Kidney (tissue), 22 donors: ENCODE measurements at places on chromosomes 1 and 21. TPM values are rescaled to one million over a fixed set of nuclear protein-coding genes. Genes with fewer than 3 reads are reported as not detected.

Gene BNIPL
- 0.54 TPM for total RNA-seq

Gene FAM78B
- total RNA-seq: 1.4 TPM

Gene CYP2J2
- 1.0 TPM for total RNA-seq

Gene OR2T2
- 0.28 TPM for total RNA-seq

Gene STIL
- total RNA-seq: 2.5 TPM

Gene SEMA4A
- total RNA-seq: 45.9 TPM

Gene SLC9C2
- 0.72 TPM for total RNA-seq

Gene RHD
- not detected for total RNA-seq

Gene LCK
- total RNA-seq: 10.3 TPM

GRCh38 chr1:236689713-236690569 is 3.6 kb downstream of the ACTN2 start:
- no peak for DNase-seq

DNA sequence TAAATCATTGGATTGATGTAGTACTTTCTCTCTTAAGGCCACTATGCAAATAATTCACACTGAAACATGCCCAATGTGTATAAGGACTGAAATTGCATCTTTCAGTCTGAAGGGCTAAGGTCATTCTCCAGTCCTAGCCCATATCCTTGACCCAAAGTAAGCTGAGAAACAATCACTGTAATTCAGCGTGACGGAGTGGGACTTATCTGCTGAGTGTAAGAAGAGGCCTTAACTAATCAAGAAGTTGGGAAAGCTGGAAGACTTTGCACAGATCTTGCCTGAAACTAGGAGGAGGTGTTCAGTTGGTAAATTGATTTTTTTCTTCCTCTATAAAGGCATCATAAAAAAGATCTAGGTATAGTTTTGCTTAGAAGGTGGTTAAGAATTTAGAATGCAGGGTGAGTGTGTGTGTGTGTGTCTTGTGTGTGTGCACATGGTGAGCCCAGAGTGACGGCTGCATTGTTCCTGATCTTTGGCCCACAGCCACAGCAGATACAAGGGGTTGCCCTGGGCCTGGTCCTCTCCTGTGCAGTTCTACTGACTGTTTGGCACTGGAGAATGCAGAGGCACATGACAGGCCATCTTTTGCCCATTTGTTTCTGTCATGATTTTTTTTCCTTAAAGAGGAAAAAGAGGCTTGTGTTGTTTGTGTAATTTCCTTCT is 13.3 kb upstream of the PPP2R5A start:
- no peak for DNase-seq

DNA sequence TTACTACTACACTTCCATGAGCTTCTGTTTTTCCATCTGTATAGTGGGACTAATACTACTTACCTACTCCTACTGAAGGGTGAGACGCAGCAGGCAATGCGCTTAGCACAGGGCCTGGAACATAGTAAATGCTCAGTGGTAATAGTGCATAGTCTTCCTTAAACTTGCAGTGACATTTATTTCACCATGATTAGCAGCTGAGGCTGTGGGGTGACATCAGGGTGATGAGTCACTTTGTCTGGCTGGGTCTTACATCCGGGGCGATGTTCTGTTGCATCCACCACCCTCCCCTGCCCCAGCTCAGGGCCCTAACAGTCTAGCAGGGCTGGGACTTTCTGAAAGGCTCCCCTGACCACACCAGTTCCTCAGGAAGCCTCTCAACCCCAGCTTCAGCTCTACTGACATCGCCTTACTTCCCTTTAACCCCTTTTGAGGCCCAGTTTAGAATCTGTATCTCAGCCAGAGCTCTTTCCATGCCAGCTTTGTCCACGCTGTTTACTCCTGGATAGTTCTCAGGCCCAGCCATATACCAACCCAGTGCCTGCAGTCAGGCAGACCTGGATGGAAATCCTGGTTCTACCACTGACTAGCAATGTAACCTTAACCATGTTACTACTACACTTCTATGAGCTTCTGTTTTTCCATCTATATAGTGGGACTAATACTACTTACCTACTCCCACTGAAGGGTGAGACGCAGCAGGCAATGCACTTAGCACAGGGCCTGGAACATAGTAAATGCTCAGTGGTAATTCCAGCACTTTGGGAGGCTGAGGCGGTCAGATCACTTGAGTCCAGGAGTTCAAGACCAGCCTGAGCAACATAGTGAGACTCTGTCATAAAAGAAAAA is 66.3 kb downstream of the CD58 start:
- DNase-seq: peak; percentile 84

- no peak for DNase-seq
Measured at GRCh38 chr1:111862599-111862998, 106.9 kb downstream of the DDX20 start.

GRCh38 chr1:231416901-231417300 is 5.2 kb downstream of the EGLN1 start:
- no peak for DNase-seq

GRCh38 chr1:64471218-64472039 is 1.5 kb downstream of the CACHD1 start:
- DNase-seq: peak; percentile 78

GRCh38 chr21:36542312-36543101 is 62.6 kb upstream of the CLDN14 start:
- peak; percentile 75 for DNase-seq

GRCh38 chr1:40313329-40313957 is 3.6 kb downstream of the COL9A2 start:
- DNase-seq: no peak

- no peak for DNase-seq
Measured at GRCh38 chr1:119544165-119544762, 37.3 kb downstream of the HSD3B1 start.

GRCh38 chr21:41211060-41211805 is 43.3 kb downstream of the BACE2 start:
- DNase-seq: no peak

DNA sequence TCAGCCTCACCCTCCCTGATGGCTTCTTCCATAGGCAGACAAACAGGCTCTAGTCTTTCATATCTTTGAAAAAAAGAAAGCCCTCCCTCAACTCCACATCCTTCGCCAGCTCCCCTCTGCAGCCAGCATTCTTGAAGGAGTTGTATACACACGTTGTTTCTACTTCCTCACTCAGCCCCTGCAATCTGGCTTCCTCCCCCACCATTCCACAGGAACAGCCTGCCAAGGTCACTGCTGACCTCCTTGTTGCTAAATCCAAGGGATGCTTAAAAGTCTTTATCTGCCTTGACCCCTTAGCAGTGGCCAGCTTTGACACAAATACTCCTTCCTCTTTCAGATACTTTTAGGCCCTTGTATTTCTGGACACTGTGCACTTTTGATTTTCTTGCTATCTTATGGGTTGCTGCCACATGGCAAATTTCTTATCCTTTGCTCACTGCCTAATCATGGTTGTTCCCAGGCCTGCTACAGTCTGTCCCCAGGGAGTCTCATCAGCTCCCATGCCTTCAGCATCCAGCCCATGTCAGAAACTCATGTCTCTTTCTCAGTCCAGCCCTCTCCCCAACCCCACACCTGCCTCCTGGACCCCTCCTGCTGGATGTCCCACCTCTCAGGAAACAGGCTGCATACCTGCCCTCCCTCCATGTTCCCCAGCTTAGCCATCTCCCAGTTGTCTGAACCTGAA is 8.3 kb downstream of the FAM229A start:
- peak; percentile 64 for DNase-seq

DNA sequence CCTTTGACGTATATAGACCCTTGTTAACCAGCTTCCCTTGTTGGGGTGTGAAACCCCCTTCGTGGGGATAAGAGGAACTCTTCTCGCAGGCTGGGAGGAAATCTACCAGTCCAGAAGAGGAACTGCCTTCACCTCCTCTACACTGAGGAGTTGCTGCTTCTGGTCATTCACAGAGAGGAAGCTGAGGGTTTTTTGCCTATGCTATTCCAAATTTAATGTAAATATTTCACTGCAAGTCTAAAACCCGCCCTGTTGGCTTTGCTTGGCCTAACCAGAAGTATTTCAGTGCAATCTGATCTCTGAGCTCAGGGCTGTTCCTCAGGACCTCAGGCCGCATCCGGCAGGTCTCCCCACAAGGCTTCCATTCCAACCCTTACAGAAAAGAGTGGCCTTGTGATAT is 150.1 kb downstream of the HIVEP3 start:
- no peak for DNase-seq

GRCh38 chr1:234875953-234876855 is 252.4 kb downstream of the TOMM20 start:
- DNase-seq: no peak

- DNase-seq: no peak
Measured at GRCh38 chr1:2336499-2336898, 54.9 kb downstream of the MORN1 start.

DNA sequence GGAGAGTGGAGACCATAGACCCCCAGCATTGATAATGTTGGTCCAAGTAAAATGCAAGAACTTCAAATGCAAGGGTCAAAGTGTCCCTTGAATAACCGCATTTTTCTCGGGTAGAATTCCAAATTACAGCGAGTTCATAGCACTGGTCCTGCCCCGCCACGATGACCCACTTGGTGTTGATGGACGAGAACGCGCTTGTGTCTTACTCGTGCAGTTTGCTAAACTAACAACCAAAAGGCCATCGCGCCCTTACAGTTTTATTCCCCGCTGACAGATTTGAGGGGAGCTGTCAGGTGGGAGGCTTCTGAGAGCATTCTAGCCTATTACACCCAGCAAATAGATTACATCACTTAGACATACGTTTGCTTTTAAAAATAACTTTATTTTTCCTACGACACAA is 17.3 kb upstream of the TSPEAR start:
- no peak for DNase-seq

- DNase-seq: no peak
Measured at GRCh38 chr21:45417256-45417950, 12.4 kb downstream of the COL18A1 start.

DNA sequence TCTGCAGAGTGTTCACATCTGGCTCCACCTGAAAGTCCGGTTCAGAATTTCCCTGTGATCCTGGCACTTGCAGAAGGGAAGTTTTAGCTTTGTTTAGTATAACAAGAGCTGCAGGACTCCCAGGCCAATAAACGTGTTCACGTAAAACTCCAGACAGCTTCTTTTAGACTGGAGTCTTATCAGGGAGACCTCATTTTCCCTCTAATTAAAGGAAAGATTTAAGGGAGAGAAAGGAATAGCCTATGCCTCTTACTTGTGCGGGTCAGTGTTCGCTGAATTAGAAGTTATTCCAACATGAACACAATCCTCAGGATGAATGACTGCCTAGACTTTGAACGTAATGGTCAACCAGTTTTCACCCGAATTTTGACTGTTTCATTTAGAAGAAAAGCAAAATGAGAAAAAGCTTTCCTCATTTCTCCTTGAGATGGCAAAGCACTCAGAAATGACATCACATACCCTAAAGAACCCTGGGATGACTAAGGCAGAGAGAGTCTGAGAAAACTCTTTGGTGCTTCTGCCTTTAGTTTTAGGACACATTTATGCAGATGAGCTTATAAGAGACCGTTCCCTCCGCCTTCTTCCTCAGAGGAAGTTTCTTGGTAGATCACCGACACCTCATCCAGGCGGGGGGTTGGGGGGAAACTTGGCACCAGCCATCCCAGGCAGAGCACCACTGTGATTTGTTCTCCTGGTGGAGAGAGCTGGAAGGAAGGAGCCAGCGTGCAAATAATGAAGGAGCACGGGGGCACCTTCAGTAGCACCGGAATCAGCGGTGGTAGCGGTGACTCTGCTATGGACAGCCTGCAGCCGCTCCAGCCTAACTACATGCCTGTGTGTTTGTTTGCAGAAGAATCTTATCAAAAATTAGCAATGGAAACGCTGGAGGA is 202.1 kb upstream of the SGIP1 start:
- peak; percentile 72 for DNase-seq

- no peak for DNase-seq
Measured at GRCh38 chr1:245645406-245645805, 490.6 kb downstream of the KIF26B start.

DNA sequence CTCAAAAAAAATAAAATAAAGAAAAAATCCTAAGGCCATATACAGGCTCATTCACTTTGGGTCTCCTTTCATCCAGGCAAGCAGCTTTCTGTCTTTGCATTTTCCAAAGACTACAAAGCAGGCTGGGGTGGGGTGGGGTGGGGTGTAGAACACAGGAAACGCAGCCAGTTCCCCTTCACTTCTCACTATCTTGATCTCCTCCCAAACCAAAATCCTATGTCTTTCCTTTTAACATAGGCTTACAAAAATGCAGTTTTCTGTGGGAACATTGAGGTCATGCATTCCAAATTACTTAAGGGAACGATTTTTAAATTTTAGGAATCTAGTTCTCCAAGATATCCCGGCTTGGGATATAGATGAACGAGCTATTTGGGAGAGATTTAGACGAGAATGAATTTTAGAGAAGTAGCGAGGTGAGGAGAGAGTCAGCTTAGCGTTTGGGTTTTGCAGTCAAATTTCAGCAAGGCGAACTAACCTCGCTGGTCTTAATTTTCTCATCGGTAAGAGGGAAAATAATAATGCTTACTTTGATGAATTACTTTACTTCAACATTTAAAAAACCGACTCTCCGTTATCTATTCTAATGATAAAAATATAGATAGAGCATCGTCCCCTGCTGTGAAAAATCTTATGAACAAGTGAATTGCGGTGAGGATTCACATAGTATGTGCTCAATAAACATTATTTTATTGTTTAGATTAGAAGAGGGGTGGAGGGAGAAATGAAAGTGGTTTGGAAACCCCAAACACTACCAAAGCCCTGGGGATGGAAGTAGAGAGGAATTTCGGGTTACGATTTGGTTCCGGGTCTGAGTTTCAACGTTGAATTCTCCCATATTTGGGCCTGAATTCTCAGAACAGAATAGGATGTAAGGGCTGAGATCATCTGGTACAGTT is 735 bp upstream of the STX12 start:
- no peak for DNase-seq

- no peak for DNase-seq
Measured at GRCh38 chr1:244219149-244219548, 168.1 kb downstream of the ZBTB18 start.

DNA sequence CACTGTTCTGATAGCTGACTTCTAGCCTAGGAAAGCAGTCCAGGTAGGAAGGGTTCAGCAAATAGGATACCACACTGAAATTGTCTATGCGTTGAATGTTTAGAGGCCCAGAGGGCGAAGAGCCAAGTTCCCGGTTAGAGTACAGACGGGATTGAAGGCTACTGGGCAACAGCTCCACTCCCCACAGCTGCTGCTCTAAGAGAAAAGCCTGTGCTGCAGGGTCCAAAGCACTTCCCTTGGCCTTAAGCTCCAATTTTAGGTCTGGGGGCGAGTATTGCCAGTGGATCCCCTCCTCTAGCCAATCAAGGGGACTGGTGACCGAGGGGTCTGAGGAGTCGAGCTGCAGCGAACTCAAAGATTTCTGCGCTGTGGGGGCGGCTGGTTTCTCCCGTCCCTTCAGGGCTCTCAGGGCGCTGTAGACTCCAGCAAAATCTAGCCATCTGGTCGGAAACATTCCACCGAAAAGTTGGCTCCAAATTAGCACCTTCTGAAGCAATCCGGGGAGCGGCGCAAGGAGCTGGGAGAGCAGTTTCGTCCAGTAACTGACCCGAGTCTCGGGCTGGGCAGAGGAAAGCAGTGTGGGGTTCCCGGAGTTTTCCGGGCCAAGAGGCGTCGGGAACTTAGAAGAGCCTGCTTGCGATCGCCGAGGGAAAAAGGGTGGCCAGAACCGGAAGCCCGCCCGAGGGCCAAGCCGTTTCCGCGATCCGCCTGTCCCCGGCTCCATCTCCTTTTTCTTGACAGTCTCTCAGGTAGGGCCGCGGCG is 748 bp downstream of the PPP1R15B start:
- peak; percentile 76 for DNase-seq
